Body of pancreas (tissue), 4 donors: ENCODE measurements at places on chromosomes 5 and 9.

- H3K4me3 ChIP-seq = no peak overlapping the region
- no peaks in the 10 kb centered on the region for H3K4me1 ChIP-seq
- H3K27me3 ChIP-seq = no peaks in the 10 kb centered on the region
- no peak overlapping the region for H3K27ac ChIP-seq
- no peak for DNase-seq
These were observed 192.2 kb upstream of the C9orf72 start for GRCh38 chr9:27765266-27766072.

DNA sequence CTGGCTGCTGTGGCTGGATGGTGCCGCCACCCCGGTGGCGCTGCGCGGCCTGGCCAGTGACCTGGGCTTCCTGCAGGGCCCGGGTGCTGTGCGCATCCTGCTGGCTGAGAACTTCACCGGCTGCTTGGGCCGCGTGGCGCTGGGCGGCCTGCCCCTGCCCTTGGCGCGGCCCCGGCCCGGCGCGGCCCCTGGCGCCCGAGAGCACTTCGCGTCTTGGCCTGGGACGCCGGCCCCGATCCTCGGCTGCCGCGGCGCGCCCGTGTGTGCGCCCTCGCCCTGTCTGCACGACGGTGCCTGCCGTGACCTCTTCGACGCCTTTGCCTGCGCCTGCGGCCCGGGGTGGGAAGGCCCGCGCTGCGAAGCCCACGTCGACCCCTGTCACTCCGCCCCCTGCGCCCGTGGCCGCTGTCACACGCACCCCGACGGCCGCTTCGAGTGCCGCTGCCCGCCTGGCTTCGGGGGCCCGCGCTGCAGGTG, 17.5 kb downstream of the CRB2 start:
- H3K36me3 ChIP-seq = no peaks in the 10 kb centered on the region
- DNase-seq = no peak
- H3K27ac ChIP-seq = no peak overlapping the region
- peaks cover 21% of the 10 kb centered on the region for H3K4me1 ChIP-seq
- no peaks in the 10 kb centered on the region for H3K27me3 ChIP-seq

DNA sequence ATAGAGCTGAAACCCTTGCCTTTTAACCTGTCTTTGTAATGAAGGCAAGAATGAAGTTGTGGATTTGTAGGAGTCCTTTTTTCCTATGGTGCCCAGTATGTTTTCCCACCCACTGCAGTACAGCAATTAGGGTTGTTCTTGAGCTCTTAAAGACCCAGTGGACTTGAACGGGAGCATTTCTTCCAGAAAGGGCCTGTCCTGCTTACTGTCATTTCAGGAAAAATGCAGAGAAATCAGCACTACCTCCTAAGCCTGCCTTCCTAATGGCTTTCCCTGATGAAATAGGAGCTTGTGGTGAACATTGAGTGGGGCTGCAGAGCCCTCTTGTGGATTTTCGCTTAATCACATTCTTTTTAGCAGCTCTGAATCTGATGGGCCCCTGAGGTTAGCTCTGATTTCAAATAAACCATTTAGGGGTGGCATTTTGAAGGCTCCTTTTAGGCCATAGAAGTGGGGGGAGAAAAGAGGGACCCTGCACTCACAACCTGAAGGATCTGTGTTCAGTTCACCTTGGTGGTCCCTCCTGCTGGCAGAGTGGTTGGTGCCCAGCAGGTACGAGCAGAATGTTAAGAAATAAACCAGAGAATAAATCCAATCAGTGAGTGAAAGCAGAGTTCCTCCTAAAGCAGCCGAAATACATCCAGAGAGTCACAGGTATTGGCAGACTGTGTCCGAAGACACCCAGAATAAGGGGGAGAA, 188.0 kb upstream of the KLF9 start:
- no peak overlapping the region for H3K4me3 ChIP-seq
- H3K36me3 ChIP-seq = no peaks in the 10 kb centered on the region
- peaks cover 20% of the 10 kb centered on the region for H3K4me1 ChIP-seq
- peak overlapping the region; percentile 65 for H3K27ac ChIP-seq

- no peaks in the 10 kb centered on the region for H3K27me3 ChIP-seq
- H3K4me1 ChIP-seq = no peaks in the 10 kb centered on the region
- no peak for DNase-seq
- H3K27ac ChIP-seq = no peak overlapping the region
These were observed 156.8 kb downstream of the NXNL2 start for GRCh38 chr9:88691811-88692210.

DNA sequence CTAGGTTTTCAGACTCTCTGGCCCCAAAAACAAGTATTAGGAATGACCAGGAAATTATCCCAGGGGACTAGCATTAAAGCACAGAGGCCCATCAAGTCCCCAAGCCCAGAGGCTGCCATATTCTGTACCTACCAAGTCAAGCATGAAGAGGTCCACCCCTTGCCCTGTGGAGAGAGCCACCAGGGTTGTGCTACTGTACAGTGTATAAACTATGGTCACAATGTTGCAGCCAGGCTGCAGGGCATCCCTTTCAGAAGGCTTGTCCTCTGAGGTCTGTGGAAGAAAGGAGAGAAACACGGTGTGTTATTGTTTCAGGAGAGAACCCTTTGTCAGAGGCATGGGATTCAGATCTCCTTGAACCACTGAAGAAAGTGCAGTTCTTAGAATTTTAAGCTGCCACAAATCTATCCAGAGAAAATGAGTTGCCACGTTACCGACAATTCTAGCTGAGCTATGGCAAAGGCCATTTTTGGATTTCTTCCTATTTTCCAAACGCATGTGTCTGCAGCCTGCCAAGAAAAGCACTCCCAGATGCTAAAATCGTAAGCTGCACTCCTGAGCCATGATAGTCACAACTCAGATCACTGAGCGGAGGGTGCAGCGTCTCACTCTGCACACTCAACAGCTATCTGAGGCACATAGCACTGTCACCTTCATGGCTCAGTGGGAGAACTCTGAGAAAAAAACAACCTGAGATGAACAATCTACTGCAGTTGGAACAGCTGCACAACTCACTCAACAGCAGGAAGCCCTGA, 45.5 kb upstream of the SPATA31E1 start:
- no peak overlapping the region for H3K4me3 ChIP-seq
- no peaks in the 10 kb centered on the region for H3K36me3 ChIP-seq
- no peak overlapping the region for H3K27ac ChIP-seq
- H3K4me1 ChIP-seq = no peaks in the 10 kb centered on the region
- no peak for DNase-seq
- H3K27me3 ChIP-seq = no peaks in the 10 kb centered on the region

- no peak for DNase-seq
- no peak overlapping the region for H3K4me3 ChIP-seq
- H3K27ac ChIP-seq = no peak overlapping the region
- no peaks in the 10 kb centered on the region for H3K27me3 ChIP-seq
- H3K36me3 ChIP-seq = no peaks in the 10 kb centered on the region
These were observed 45.3 kb downstream of the RAPGEF6 start for GRCh38 chr5:131589510-131590348.

DNA sequence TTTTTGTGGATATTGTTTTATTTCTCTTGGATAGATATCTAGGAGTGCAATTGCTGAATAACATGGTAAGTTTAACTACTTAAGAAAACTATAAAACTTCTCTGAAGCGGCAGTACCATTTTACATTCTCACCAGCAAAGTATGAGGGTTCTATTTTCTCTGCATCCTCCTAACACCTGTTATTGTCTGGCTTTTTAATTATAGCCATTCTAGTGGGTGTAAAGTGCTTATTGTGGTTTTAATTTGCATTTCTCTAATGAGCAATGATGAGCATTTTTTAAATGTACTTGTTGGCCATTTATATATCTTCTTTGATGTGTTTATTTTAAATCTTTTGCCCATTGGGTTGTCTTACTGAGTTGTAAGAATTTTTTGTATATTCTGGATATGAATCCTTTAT, 28.7 kb downstream of the SMIM32 start:
- H3K4me3 ChIP-seq = no peak overlapping the region
- no peaks in the 10 kb centered on the region for H3K27me3 ChIP-seq
- peaks cover 4% of the 10 kb centered on the region for H3K4me1 ChIP-seq
- no peak overlapping the region for H3K27ac ChIP-seq
- H3K36me3 ChIP-seq = peaks cover 10% of the 10 kb centered on the region
- DNase-seq = no peak

DNA sequence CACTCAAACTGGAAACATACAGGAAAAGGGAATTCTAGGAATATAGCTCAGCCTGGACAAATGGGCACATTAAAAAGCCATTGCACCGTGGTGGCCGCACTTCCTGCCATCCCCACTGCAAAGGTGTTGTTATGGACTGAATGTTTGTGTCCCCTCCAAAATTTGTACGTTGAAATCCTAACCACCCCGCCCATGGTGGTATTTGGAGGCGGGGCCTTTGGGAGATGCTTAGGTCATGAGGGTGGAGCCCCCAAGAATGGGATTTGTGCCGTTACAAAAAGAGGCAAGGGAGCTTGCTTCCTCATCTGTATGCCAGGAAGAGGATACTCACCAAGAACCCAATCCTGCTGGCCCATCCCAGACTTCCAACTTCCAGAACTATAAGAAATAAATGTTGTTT, 1.1 kb upstream of the CMBL start:
- no peak overlapping the region for H3K27ac ChIP-seq
- no peaks in the 10 kb centered on the region for H3K36me3 ChIP-seq
- peaks cover 65% of the 10 kb centered on the region for H3K4me1 ChIP-seq
- no peak for DNase-seq
